Fibroblast of upper back skin (primary cell): ENCODE measurements at places on chromosomes 2 and 18.

DNA sequence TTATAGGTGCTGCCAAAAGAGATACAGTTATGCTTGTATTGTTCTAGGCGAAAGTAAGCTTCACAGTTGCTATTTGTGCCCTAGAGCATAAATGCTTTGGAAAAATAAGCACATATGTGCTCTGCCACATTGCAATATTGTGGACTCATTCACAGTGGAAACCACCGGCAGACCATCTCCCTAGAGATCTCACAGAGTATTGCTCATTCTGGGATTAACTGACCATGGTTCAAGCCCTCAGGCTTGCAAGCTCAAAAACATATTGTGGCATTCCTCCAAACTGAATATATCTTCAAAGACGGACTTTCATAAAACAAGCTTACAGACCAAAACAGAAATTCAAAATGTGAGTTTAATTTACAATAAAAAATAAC, 158.2 kb upstream of the CCDC150 start:
- DNase-seq = peak; percentile 88

GRCh38 chr2:19287324-19287723, 71.1 kb downstream of the OSR1 start:
- no peak for DNase-seq

- DNase-seq = no peak
These were observed 53.8 kb downstream of the SEMA4F start for GRCh38 chr2:74707837-74708236.

- no peak for DNase-seq
These were observed 1630.4 kb upstream of the ACVR2A start for GRCh38 chr2:146214394-146214929.

DNA sequence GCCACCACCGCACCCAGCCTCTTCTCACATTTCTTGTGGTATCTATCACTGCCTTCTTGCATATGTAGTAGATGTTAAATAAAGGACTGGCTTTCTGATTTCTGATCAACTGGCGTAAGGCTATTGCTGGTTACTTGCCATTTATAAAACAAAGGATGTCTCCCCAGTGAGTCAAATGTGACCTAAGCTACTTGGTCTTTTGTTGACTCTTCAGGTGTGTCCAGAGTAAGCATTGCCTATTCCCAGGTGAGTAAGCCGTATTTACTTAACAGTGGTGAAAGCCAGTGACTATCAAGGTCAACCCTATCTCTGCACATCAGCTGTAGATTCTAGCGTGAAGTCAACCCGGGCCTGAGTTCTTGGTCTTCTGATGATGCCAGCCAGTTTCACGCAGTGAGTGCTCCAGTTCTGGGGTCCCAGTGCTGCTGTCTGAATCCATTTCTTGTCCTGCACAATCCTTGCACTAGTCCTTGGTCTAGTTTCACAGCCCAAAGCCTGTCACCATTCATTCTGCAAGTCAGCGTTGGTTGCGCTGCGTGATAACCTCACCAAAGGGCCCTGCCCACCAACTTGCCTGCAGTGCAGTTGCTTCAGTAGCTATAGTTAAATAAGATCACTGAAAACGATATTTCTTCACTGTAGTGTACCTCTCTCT, 120.2 kb downstream of the GBX2 start:
- DNase-seq = no peak
